ENCODE measurements at places on chromosomes 5 and 9. TPM values are rescaled to one million over a fixed set of nuclear protein-coding genes. Genes with fewer than 3 reads are reported as not detected.

ADGRD2 gene
- total RNA-seq: not detected

NR6A1 gene
- 1.2 TPM for total RNA-seq

ISL1 gene
- total RNA-seq: not detected

SPTAN1 gene
- 143 TPM for total RNA-seq

ANKRD55 gene
- total RNA-seq: 0.50 TPM

ZBTB43 gene
- total RNA-seq: 21.5 TPM

IFNA21 gene
- not detected for total RNA-seq

PCDHB2 gene
- total RNA-seq: not detected

FBP2 gene
- not detected for total RNA-seq

GOLGA2 gene
- total RNA-seq: 24.3 TPM

RASEF gene
- total RNA-seq: not detected

SEMA6A gene
- total RNA-seq: not detected

SMIM33 gene
- not detected for total RNA-seq

ZDHHC11B gene
- not detected for total RNA-seq

UCK1 gene
- total RNA-seq: 22.1 TPM

NDOR1 gene
- total RNA-seq: 37.6 TPM

PRDM9 gene
- not detected for total RNA-seq

Measured in activated naive CD8-positive, alpha-beta T cell treated with anti-CD3 and anti-CD28 coated beads for 36 hours (primary cell).